ENCODE measurements at places on chromosomes 5 and 9. TPM values are rescaled to one million over a fixed set of nuclear protein-coding genes. Genes with fewer than 3 reads are reported as not detected.

Gene C5orf46
- total RNA-seq: not detected

Gene MAMDC2
- total RNA-seq: 1.2 TPM

Gene SLC23A1
- total RNA-seq: not detected

Gene HSD17B3
- 0.37 TPM for total RNA-seq

Gene CD74
- 8.9 TPM for total RNA-seq

Gene SLC25A25
- 15.3 TPM for total RNA-seq

Gene CDH18
- total RNA-seq: not detected

Gene PCDHB7
- not detected for total RNA-seq

Gene GFI1B
- 0.20 TPM for total RNA-seq

Gene PCDHA3
- total RNA-seq: not detected

Gene ZDHHC11
- 17.0 TPM for total RNA-seq

Gene RLN2
- total RNA-seq: not detected

- DNase-seq: no peak
Observed at GRCh38 chr5:77867194-77867691, 91.1 kb upstream of the TBCA start.

- DNase-seq: no peak
Observed at GRCh38 chr5:6716629-6717149, 3.5 kb downstream of the TENT4A start.

GRCh38 chr5:59241119-59241518 lies 652.4 kb downstream of the PDE4D start:
- DNase-seq: no peak

DNA sequence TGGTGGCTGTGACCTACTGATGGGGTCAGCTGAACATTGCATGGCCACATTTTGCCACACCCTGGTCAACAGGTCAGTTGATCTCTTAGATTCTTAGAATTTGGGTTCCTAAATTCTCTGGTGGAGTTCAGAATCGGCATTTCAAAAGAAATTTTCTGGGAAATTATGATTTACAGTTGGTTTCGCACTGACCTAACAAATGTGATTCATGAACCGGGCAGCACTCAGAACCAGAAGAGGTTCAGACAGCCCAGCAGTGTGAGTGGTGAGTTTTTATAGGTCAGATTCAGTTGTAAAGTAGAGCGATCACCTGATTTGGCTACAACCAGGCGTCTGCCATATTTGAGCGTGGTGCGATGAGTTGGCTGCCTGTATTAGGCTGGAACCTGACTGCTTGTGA lies 163.7 kb upstream of the GAS1 start:
- DNase-seq: no peak

- no peak for DNase-seq
Observed at GRCh38 chr5:65185468-65185867, 296.3 kb downstream of the ADAMTS6 start.

DNA sequence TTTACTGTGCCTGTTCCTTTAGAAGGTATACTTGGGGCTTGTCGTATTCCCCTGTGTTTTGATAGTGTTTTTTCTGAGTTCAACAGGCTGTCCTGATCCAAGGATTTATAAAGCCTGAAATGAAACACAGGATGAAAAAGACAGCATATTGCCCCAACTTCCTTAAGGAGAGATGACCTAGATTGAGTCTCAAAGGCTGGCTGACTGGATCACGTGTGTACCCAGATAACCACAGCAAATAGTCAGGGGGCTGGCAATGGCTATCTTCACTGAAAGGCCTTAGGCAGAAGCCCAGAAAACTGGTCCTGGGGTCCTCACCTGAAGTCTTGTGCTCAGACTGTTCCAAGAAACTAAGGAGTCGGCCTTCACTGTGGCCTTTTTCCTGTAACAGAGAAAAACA lies 7.7 kb upstream of the HK3 start:
- no peak for DNase-seq

DNA sequence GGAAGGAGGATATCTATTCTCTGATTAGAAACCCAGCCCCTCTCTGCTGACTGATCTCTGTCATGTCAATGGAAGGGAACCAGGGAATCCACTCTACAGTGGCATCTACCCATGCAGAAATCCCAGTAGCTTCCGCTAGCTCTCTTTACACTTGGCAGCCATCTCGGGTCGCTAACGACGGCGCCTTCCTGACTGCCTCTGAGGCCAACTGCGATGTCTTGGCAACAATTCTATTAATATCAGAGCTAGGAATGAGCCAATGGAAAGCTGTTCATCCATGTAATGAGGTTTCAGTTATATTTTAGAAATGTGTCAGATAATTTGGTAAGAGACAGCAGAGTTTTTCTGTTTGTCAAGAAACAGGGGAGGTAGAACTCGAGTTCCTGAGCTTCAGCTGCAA lies 67.6 kb upstream of the ATP10B start:
- DNase-seq: no peak

DNA sequence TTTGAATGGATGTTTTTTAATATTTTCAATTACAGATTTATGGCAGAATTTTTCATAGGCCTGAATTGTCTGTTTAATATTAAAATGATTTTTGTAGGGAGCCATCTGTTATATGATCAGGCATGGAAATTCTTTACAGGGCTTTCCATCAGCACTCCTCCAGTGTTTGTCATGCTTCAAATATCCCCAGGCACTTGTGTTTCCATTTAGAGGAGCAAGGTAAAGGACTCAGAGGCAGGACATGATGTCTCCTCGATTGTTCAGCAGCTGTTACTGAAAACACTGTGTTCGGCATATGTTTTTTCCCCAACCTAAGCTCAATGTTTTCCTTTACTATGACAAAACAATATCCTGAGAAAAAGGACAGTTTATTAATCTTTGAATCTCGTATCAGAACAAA lies 172.3 kb upstream of the RFX3 start:
- no peak for DNase-seq

DNA sequence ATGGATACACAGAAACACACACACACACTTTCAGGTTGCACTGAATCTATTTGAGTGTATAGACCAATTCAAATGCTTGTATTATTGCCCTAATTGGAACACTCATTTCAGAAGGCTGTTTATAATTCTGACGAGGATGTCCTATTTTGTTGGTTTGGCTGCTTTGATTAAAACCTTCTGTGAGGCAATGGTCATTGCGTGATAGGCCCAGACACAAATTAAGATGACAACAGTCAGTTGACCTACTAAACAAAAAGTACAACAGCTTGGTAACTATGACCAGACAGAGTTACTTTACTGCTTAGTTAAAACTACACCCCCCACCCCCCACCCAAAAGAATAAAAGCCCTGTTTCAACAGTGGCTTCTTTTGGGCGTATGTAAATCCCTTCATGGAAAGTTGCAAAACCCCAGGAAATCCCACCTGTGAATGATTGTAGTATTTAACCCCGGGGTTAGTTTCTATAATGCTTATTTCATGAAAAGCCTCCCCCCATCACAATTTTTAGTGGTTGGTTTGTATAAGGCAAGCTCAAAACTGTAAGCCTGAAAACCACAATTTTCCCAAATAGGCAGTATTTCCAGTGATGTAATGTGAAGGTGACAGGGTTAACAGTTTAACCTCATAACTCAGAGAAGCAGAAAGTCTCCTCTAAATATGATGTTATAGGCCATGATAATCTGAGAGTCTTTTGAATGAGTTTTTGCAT lies 340.8 kb downstream of the FGF10 start:
- DNase-seq: no peak

GRCh38 chr5:44707721-44708120 lies 101.0 kb upstream of the MRPS30 start:
- no peak for DNase-seq

DNA sequence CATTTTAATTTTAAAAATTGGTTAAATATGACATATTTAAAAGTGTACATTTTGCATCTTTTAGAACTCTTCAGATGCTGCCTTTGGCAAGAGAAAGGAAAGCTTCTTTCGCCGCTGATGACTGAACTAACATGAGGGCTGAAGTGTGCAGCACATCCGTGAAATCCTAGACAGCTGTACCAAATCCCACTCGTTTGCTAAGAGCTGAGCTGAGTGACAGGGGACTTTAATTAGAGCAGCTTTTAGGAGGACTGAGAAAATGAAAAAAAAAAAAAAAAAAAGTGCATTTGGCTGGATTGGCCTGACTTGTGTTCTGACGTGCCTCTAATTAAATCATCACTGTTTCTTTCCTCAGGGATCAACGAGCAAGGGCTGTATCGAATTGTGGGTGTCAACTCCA lies 271.3 kb downstream of the ARHGAP26 start:
- DNase-seq: no peak

GRCh38 chr9:73743826-73744225 lies 592.2 kb downstream of the ANXA1 start:
- no peak for DNase-seq

DNA sequence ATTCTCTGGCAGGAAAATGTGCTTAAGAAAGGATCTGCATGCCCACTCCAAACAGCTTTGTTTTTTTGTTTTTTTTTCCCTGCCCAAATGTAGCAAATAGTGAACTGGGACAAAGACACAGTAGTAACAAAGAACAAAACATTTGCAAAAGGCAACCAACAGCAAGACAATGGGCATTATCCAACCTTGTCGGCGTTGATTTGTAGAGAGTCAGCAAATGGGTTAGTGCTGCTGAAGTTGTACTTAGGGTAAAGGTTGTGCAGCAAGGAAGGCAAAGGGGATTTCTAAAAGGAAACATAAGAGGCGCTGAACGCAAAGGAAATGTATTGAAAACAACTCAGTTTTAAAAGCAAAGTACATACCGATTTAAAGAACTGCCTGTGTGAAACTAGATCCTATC lies 136.2 kb downstream of the MPDZ start:
- DNase-seq: no peak

- DNase-seq: peak; percentile 6
Observed at GRCh38 chr5:60993425-60993824, 48.4 kb downstream of the NDUFAF2 start.

DNA sequence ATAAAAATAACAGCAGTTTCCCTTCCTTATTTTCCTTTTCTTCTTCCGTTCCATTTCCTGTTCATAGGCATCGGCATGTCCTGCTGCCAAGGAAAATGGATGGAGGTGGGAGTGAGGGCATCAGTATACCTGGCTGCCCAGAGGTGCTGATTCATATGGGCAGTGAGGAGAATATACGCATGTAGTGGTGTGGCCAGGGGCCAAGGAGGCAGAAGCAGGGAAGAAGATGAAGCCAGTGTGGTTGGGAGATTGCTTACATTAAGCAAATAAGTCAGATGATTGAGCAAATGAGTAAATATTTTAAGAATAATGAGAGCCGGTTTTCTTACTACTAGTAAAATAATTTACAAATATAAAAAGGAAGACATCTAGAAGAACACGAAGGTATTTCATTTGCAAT lies 344.9 kb upstream of the PAPPA start:
- DNase-seq: no peak

DNA sequence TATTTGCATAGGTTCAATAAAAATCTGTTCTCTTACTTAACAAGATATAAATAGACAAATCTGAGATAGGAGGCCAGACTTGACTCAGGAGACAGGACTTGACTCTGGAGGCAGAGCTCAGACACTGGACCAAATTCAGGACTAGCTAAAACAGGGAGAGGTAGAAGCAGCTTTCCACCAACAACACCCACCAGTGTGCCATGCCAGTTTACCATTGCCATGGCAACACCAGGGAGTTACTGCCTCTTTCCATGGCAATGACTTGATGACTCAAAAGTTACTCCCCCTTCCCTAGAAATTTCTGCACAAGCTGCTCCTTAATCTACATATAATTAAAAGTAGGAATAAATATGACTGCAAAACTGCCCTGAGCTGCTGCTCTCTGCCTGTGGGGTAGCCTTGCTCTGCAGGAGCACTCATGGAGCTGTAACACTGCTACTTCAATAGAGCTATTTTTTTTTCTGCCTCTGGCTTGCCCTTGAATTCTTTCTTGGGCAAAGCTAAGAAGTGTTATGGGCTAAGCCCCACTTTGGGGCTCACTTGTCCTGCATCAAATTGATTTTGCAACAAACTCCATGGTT lies 473.0 kb downstream of the PLK2 start:
- DNase-seq: no peak

DNA sequence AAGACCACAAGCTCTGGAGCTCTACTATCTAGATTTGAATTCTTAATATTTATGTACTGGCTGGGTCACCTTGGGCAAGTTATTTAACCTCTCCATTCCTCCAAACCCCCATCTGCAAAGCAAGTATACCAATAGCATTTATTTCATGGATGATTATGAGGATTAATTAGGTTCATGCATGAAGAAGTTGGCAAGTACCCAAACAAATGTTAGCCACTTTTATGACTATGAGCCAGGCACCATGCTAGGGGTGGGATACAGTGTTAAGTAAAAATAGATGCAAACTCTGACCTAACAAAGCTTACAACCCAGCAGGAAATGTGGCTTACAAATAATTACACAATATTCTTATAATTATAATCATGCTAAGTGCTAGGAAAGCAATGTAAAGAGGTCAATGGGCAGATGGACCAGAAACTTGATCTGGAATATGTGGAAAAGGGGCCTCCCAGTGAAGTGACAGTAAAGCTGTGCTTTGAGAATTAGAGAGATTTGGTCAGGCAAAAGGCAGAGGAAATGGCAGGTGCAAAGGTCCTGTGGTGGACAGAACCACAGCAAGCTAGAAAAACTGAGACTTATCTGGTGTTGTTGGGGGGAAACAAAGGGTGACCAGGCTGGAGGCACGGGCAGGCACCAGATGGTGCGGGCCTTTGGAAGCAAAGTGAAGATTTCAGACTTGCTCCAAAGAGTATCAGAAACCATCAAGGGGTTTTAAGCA lies 525.2 kb upstream of the TRPC7 start:
- no peak for DNase-seq

DNA sequence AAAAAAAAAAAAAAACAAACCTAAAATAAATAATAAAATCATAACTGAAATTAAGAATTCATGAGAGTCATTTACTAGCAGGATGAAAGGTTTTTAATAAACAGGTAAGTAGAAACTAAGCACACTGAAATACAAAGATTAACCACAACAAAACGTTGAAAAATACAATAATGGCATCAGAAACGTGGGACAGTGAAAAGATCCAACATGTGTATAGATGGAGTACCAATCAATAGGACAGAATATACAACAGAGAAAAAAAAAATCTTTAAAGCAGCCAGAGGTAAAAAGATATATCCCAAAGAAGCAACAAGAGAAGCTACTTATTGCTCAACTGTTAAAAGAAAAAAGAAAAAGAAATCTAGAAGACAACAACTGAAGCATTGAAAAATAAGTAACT lies 75.2 kb downstream of the RICTOR start:
- no peak for DNase-seq

GRCh38 chr5:17222664-17223063 lies 5.2 kb downstream of the BASP1 start:
- no peak for DNase-seq

DNA sequence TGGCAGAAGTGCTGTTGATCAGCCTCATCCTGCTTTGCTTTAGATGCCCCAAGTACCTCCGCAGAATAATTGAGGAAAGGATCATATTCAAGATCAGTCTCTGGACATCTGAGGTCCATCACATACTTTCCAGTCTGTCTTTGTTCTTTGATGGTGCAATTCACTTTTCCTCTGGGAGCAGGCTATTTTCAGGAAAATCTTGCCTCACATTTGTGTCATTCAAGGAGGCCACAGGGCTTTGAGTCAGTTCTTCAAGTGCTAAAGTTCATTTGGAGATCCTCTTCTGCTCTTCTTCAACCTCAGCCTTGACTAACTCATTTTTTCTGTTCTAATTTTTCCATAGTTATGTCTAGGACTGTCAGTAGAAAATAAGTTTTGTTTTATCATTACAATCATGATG lies 18.6 kb downstream of the EQTN start:
- no peak for DNase-seq

GRCh38 chr9:72333197-72333596 lies 31.8 kb downstream of the ZFAND5 start:
- DNase-seq: no peak
